Mesothelial cell of epicardium (in vitro differentiated cells): ENCODE measurements at places on chromosomes 2 and 18. TPM values are rescaled to one million over a fixed set of nuclear protein-coding genes. Genes with fewer than 3 reads are reported as not detected.

DNA sequence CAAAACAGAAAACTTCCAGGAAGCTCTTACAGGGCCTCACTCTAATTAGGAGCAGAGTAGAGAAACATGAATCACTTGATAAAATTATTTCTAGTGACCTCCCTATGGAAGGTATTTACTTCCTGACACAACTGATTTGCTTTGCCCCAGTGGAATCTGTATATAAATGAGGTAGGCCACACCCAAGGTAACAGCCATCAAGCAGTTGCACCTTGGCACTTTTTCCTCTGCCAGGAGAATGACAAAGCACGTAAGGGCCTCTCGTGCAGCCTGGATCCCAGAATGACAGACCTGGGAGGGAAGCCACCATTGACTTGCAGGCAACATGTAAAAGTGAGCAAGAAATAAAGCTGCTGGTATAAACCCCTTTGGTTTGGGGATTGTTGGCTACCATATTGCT is 620.0 kb upstream of the SLC39A10 start:
- no peak for DNase-seq

GRCh38 chr18:77341527-77342325 is 92.1 kb downstream of the GALR1 start:
- no peak for DNase-seq

DNA sequence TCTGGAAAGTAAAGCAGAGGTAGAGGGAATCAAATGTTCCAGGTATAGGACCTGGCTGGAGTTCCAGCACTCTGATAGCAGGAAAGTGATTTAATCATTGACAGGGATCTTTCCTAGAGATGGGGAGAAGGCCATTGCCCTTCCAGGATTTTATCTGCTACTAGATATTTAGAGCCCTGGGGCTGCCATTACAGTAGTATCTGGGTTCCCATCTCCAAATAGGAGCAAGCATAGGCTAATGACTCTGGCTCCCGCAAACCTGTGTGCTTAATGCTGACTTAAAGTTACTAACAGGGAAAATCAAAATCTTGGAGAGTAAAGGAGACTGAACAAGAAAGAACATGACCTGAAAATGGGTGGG is 297.6 kb upstream of the CCDC68 start:
- no peak for DNase-seq

DNA sequence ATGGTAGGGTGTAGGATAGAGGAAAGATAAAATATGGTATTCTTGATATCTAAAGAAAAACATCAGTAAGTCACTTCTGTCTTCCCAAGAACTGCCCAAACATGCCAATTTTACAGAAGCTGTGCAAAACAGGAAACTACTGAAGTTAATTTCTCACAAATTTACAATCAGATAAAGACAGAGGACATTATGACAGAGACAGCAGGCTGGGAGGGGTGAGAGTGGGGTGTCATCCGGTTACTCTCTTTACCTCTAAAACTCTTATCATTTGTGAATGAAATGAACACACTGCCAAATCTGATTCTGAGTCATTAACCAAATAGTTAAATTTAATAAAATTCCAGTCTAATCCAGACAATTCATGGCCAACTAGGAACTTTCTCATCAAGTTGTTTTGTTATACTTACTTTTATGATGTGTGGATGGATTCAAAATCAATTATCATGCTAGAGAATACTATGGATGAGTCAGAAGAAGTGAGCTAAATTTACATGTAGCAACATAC is 323.2 kb upstream of the MEX3C start:
- DNase-seq = no peak

- no peak for DNase-seq
Measured at GRCh38 chr2:119838179-119838578, 78.5 kb downstream of the PTPN4 start.

- DNase-seq = no peak
Measured at GRCh38 chr2:105183555-105184323, 57.8 kb upstream of the GPR45 start.

- DNase-seq = peak; percentile 59
Measured at GRCh38 chr18:57210107-57210715, 63.3 kb downstream of the BOD1L2 start.

DNA sequence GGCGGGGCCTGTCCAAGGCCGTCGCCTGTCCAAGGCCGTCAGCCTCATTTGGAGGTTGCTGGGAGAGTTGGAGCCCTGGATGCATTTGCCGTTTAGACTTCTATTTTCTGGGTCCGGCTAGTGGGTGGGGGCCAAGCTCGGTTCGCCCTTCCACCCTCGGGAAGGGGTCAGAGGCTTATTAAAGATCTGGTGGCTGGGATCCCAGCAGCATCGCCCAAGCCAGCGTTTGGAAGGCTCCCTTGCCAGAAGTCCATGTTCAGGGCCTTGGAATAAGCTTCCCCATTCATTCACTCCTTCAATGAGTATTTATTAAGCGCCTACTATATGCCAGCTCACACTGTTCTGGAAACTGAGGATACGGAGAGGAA is 516 bp upstream of the DOCK10 start:
- no peak for DNase-seq

DNA sequence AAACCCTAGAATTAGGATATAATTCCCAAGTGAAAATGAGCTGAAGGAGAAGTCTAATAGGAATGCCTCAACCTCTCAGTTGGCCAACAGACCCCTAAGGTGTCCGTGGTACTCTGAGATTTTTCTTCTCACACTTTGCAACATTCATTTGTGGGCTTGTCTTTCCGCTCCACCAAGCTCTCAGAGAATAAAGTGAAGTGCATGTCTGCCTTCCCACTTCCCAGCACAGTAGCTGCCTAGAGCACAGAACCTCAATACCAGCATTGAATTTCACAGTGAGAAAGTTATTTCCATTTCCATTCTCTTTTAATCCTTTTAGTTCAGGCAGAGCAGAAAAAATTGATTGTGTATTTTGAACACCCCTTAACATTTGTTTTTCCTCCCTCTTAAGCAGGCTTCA is 451.8 kb downstream of the TGIF1 start:
- DNase-seq = no peak

- no peak for DNase-seq
Measured at GRCh38 chr2:165640247-165640929, 153.7 kb downstream of the GALNT3 start.

- no peak for DNase-seq
Measured at GRCh38 chr2:66869076-66869475, 434.2 kb downstream of the MEIS1 start.

GRCh38 chr18:60446821-60447220 is 74.2 kb upstream of the MC4R start:
- no peak for DNase-seq

DNA sequence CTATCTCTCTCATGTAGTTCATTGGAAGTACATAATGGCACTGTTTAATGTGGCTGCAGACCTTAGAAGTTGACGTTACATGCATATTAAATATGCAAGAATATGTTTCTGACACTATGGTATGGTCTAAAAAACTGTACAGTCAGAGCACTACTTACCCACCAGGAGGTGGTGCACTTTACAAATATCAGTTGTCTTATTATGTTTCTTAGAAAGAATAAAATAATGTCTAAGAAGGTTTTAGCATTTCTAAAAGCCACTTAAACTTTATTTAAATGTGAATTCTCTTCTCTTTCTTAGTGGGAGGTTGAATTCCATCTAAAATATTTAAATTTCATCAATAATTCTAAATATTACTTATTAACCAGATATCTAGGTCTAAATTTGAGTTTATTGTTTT is 4.3 kb downstream of the TMEFF2 start:
- DNase-seq = no peak

DNA sequence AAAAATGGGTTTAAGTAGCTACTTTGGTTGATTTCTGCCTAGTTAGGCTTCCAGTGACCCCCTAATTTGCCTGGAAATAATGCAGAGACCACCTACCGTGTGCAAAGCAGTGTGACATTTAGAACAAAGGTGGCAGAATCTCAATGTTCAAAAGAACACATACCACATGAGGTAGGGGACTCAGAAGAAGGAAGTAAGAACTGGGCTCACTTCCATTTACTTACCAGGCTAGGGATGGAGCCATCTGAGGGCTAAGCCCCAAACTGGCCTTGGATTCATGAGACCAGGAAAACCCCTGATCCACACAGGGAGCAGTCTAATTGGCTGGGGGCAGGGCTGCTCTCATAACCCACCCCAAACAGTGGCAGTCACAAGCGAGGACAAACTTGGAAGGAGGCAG is 190.7 kb downstream of the NCKAP5 start:
- no peak for DNase-seq

- peak; percentile 98 for DNase-seq
Measured at GRCh38 chr2:231464576-231465540, 574 bp upstream of the NCL start.

- DNase-seq = no peak
Measured at GRCh38 chr2:28465148-28465885, 30.5 kb upstream of the PLB1 start.

DNA sequence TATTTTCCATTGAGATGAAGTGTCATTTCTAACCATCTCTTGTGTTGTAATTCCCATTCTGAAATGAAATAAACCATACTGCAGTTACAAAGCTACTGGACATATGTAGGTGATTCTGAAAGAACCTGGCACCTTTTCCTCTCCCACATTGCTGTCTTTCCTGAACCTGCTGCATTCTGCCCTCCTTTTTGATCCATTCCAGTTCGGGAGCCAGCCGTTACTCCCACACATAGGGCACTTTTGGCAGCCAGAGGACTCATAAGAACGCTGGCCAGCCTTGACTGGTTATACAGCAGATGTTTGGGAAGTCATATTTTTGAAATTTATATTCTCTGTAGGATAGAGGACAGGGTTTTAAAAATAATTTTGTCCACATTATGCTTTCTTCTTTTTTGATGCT is 369.8 kb upstream of the CDH7 start:
- DNase-seq = no peak

- DNase-seq = no peak
Measured at GRCh38 chr2:95284886-95285541, 10.8 kb downstream of the PROM2 start.

DNA sequence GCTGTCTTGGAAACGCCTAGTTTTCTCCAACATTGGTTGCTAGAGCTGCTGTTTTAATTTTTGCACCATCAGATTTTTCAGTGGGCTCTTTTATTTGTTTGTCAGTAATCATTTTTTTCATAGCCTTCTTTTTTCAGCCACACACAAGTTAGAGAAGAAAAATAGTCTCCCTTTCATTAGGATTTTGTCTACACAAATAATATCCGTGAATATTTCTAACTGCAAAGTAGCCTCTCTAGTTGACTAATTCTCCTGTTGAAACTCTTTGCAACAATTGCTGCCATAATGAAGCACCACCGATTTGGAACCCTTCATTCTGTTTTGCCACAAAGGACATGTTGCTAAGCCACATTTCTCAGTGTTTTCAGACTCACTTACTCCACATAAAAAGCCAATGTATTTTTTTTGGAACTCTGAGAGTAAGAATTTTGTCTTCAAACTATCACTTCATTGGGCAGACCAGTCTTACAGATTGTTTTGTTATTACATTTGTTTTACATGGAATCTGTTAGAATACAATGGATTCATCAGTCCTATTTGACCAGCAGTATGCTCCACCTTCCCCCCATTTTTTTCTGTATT is 9.6 kb downstream of the KCNJ3 start:
- no peak for DNase-seq

- DNase-seq = no peak
Measured at GRCh38 chr2:72755647-72756423, 70.0 kb downstream of the EXOC6B start.

Gene HOXD13
- 0.49 to 0.63 TPM (median 0.56 TPM) in 3 replicates for total RNA-seq

Gene PLA2R1
- total RNA-seq = 14.4 to 15.0 TPM (median 14.8 TPM) in 3 replicates

Gene CARF
- total RNA-seq = 13.7 to 17.0 TPM (median 16.8 TPM) in 3 replicates

Gene METTL21A
- total RNA-seq = 18.6 to 20.8 TPM (median 20.3 TPM) in 3 replicates

Gene EVA1A
- total RNA-seq = 9.3 to 12.0 TPM (median 11.5 TPM) in 3 replicates

Gene SCYGR4
- total RNA-seq = not detected in 3 replicates

Gene ASB18
- not detected in 3 replicates for total RNA-seq

Gene ST6GAL2
- total RNA-seq = 16.3 to 19.4 TPM (median 19.3 TPM) in 3 replicates

Gene G6PC2
- total RNA-seq = not detected in 3 replicates

Gene FBXO15
- 1.6 to 2.3 TPM (median 2.2 TPM) in 3 replicates for total RNA-seq

Gene INPP1
- total RNA-seq = 18.4 to 20.6 TPM (median 20.3 TPM) in 3 replicates

Gene KCNG2
- total RNA-seq = 0.14 TPM in 1 of 3 replicates, not detected in the others

Gene TTC21B
- total RNA-seq = 30.4 to 33.9 TPM (median 33.8 TPM) in 3 replicates
